Frontal cortex (tissue), 4 donors: ENCODE measurements at places on chromosomes 3 and 15. TPM values are rescaled to one million over a fixed set of nuclear protein-coding genes. Genes with fewer than 3 reads are reported as not detected.

- DNase-seq: no peak
These were observed 41.6 kb downstream of the MEGF11 start for GRCh38 chr15:66211670-66212562.

- DNase-seq: no peak
These were observed 139.2 kb downstream of the THSD4 start for GRCh38 chr15:71254491-71254890.

DNA sequence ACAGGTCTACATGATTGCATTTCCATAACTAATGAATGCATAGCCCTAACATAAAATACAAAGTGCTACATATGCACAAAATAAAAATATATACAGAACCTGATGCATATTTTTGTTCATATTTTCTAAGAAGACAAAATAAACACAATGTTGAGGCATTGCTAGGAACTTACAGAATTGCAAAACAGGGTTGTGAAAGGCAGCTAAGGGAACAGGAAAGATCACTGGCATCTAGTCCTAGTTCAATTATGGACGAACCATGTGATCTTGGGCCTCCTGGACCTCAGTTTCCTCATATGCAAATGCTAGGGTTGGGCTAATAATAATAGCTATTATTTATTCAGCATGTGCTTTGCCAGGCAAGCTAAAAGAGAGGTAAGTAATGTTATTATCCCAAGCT lies 15.5 kb upstream of the NCEH1 start:
- no peak for DNase-seq

DNA sequence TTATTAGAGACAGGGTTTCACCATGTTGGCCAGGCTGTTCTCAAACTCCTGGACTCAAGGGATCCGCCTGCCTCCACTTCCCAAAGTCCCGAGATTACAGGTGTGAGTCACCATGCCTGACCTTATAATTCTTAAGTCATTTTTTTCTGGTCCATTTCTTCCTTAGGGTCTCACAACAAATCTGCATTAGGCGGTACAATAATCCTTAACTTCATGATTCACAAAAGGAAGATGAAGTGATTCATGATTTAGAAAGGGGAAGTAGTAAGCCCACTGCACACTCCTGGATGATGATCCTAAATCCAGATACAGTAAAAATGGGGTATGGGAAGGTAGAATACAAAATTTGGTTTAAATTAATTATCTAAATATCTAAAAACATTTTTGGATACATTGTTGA lies 45.0 kb upstream of the TKT start:
- no peak for DNase-seq

DNA sequence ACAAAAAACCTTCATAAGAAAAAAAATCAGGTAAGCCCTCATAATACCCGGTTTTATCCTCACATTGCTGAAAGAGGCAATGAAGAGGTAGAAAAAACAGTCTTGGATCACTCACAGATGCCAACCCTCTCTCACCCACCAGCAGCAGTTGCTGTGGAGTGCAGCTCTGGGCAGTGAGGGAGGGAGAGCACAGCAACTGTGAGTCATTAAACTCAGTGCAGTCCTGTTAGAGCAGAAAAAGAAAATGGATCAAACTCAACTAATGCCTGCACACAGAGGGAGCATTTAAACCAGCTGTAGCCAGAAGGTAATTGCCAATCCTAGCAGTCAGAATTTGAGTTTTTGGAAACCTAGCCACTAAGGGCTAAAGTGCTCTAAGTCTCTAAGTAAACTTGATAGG lies 1050.6 kb upstream of the ALCAM start:
- DNase-seq: no peak

GRCh38 chr15:70608144-70608543 lies 155.2 kb downstream of the UACA start:
- no peak for DNase-seq

GRCh38 chr3:16412192-16412800 lies 101.2 kb downstream of the RFTN1 start:
- no peak for DNase-seq

DNA sequence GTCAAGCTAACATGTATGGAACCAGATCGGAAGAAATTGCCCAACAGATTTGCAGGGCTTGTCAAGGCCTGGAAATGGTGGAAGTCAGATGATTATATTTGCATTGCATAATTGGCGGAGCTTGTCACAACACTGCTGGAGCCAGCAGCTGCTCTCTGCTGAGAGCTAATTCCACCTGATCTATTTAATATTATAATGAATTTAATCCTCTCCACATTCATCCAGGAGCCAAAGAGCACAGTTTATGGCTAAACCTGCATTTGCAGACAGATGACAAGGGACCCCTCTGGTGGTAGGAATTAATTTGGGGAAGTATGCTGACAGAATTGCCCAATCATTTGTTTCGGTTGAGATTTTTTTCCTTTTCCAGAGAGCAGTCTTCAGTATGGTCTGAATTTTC lies 730.2 kb downstream of the TUSC7 start:
- DNase-seq: peak; percentile 5

GRCh38 chr15:39359771-39360170 lies 221.1 kb upstream of the THBS1 start:
- DNase-seq: no peak

- no peak for DNase-seq
These were observed 13.3 kb downstream of the ZNF592 start for GRCh38 chr15:84761607-84762131.

The ARRDC4 gene
- total RNA-seq: 40.4 TPM

The CHRNA3 gene
- 0.41 TPM for total RNA-seq

The TICRR gene
- 1.2 TPM for total RNA-seq
